Hepatic stellate cell (primary cell): ENCODE measurements at places on chromosomes 6 and 20.

DNA sequence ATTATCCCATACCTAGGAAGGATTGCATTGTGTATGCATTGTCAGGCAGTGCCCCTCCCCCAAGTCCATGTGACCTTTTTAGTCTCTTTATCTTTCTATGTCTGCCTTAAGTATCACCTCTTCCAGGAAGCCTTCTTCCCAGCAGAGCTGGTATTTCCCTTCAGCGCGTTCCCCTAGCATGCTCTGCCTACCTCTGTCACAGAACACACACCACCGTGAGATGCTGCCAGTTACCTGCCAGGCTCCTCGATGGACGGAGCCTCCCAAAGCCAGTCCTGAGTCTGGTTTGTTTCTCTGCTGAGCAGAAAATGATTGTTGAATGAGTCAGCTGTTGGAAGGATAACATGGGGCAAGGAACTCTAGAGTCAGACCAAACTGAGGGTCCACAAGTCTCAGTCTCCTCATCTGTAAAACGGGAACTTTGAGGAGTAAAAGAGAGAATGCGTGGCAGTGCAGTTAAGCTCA is 11.3 kb upstream of the ZNF335 start:
- no peak for DNase-seq

- peak; percentile 83 for DNase-seq
Measured at GRCh38 chr6:11353921-11354389, 121.5 kb upstream of the NEDD9 start.

DNA sequence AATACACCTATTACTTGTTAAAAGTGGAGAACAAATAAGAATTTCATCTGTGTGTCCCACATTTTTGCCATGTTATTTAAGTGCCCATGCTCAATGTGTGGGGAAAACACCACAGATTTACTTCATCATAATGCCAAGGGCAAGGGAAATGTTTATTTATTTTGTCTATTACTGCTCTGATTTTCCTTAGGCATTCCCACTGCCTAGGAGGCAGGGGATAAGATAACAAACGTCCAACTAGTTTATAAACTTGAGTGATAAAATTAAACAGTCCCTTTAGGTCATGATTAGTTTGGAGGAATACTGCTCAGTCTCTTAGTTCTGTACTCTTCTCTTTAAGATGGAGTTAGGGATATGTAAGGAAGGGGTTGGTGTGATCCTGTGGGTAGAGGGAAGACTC is 598.4 kb upstream of the MARCKS start:
- DNase-seq, result no peak

DNA sequence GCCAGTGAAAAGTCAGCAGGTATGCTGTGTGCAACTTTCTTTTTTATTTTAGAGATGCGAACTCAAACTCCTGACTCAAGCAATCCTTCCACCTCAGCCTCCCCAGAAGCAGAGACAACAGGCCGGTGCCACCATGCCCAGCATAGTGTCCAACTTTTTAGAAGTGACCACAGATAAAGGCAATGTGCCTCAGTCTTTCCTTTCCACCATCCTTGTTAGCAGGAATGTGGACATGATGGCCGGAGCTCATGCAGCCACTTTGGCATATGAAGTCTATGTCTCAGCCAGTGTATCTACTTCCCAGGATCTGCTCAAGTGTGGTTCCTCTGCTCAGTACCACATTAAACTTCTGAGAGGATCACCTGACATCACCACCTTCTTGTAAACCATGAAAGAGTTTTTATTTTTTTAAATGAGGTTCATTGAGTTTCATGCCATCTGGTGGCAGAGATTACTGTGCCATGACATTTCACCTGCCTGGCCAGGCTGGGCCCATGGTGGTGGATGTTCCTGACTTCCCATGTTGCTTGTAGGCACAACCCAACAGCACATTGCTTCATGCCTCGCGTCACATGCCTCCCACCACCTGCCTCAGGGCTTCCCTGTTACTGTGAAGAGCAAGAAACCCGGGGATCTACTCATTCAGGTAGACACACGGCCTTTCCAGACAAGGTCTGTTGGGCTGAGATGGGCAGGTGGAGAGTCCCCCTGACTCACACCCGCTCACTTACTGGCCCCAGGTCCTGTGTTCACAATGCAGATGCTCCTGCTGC is 216.5 kb downstream of the LY86 start:
- DNase-seq, result no peak

- DNase-seq, result no peak
Measured at GRCh38 chr6:47452899-47453298, 24.7 kb upstream of the CD2AP start.

GRCh38 chr6:37667050-37667814 is 30.5 kb downstream of the MDGA1 start:
- DNase-seq, result peak; percentile 46

- DNase-seq, result peak; percentile 92
Measured at GRCh38 chr6:5260661-5261544, at the start of the genes FARS2 and LYRM4. FARS2 (plus strand) TSS chr6:5261513. LYRM4 (minus strand) TSS chr6:5260950; CDS start chr6:5260733, 217 bp downstream.

DNA sequence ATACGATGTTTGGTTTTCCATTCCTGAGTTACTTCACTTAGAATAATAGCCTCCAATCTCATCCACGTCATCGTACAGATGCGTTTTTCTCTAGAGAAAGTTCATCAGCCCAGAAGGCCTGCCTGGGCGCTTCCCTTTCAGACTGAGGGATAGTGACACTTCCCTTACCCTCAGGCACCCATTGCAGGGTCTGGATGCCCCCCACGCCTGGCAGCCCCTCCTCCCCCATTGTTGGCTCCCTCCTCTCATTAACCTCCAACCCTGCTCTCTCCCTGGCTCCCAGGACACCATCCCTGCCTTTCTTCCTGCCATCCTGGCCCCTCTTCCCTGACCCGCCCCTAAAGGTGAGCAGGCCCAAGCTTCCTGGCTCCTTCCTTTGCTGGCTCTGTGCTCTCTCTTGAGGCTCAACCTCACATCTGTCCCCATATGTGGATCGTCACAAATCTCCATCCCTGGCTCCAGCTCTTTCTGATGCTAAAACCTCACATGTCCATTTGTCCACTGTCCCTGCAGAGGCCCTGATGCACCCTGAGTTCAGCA is 145.2 kb downstream of the SYCP2 start:
- no peak for DNase-seq

GRCh38 chr6:153872946-153873345 is 166.1 kb upstream of the OPRM1 start:
- no peak for DNase-seq

DNA sequence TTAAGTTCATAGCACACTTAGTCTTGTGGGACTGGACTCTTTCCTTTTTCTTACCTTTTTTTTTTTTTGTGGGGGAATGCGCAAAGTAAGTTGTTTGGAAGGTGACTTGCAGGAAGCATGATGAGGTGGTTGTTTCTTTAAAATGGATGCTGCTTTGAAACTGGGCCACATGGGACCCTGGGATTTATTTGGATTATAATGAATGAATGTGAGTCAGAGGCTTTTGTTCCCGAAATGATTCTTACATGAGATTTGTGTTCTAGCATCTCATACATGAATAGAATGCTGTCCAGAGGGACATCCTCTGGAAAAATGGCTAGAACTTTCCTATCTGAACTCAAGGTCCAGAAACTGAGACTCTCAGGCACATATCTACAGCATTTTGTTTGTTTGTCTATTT is 236.6 kb upstream of the RNF24 start:
- no peak for DNase-seq

- DNase-seq, result no peak
Measured at GRCh38 chr6:26273673-26274588, 91.1 kb upstream of the BTN3A2 start.

GRCh38 chr6:7542874-7543624 is 1.6 kb downstream of the DSP start:
- DNase-seq, result peak; percentile 78

DNA sequence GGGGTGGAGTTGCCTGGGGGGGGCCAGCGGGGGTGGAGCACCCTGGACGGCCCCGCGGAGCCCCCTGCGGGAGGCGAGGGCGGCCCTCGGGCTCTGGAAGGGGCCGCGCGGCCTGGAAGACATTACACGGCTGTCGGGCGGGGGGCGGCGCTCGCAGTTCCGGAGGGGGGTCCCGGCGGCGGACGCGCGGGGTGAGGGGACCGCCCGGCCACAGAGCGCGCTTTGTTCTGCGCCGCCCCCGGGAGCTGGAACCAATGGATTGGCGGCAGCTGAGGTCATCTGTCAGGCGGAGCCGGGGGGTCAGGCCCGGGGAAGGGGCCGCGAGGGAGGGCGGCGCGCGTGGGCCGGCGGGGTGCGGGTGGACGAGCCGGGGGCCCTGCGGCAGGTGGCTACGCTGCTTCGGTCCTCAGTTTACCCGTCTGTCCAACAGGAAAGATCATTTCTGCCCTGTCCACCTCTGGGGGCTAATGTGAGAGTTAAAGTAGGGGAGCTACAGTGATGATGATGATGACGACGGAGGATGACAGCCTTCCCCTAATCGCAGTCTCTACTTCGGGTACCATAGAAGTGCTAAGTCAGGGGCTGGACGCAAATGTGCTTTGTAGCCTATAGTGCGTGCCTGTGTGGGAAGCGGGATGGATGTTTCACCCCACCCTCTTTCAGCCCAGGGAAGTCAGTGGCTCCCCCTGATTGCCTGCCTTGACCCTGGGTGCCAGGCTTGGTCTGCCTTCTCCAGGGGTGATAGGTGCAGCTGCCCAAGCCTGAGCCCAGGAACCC is 10.4 kb downstream of the SRXN1 start:
- DNase-seq, result no peak

GRCh38 chr6:149218471-149218870 is 99.0 kb upstream of the TAB2 start:
- DNase-seq, result no peak

GRCh38 chr20:62953839-62954703 is 1.6 kb downstream of the SLC17A9 start:
- DNase-seq, result peak; percentile 90

GRCh38 chr6:25465941-25466340 is 186.1 kb upstream of the SCGN start:
- DNase-seq, result no peak

- DNase-seq, result no peak
Measured at GRCh38 chr6:169145991-169146501, 107.6 kb downstream of the THBS2 start.

DNA sequence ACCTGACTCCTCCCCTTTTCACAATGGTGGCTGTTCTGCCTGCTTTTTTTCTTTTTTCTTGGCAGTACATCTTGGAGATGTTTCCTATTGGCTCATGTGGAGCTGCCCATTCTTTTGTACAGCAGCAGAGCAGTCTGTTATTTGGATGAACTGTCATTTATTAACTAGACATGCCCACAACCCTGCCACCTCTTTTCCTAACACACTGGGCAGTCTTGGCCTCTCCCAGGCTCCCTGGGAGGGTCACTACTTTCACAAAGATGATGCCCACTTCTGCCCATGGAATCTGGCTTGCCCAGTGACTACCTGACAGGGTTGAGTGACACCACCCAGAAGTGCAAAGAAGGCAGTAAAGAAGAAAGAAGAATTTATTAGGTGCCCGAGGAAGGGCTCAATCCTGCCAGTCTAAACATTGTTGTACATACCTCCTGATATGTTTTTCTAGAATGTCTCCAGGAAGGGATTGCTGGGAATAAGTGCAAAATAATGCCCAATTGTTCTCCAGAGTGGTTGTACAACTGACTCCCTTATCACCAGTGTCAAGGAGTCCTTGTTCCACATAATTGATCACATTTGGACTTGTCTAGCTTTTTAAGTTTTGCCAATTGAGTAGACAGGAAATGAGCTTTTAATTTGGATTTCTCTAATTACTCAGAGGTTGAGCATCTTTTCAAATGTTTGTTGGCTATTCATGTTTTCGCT is 19.7 kb upstream of the SCRT2 start:
- no peak for DNase-seq

- no peak for DNase-seq
Measured at GRCh38 chr6:150099546-150099945, 30.6 kb upstream of the ULBP3 start.

DNA sequence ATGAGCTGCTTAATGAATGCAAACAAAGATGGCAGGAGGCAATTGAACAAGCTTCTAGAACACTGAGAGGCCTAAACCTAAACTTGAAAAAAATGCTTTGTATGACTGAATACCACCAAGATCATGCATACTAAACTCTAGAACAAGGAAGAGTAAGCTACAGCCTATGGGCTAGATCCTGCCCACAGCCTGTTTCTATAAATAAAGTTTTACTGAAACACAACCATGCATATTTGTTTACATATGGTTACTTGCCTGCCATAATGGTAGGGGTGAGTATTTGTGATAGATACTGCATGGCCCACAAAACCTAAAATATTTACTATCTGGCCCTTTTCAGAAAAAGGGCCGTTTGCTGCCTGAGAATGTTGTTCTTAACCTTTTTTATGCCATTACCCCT is 37.0 kb downstream of the ZFP64 start:
- no peak for DNase-seq

- no peak for DNase-seq
Measured at GRCh38 chr6:135002974-135003703, 51.5 kb downstream of the HBS1L start.

- DNase-seq, result no peak
Measured at GRCh38 chr20:63518946-63519667, 1.5 kb upstream of the PPDPF start.

DNA sequence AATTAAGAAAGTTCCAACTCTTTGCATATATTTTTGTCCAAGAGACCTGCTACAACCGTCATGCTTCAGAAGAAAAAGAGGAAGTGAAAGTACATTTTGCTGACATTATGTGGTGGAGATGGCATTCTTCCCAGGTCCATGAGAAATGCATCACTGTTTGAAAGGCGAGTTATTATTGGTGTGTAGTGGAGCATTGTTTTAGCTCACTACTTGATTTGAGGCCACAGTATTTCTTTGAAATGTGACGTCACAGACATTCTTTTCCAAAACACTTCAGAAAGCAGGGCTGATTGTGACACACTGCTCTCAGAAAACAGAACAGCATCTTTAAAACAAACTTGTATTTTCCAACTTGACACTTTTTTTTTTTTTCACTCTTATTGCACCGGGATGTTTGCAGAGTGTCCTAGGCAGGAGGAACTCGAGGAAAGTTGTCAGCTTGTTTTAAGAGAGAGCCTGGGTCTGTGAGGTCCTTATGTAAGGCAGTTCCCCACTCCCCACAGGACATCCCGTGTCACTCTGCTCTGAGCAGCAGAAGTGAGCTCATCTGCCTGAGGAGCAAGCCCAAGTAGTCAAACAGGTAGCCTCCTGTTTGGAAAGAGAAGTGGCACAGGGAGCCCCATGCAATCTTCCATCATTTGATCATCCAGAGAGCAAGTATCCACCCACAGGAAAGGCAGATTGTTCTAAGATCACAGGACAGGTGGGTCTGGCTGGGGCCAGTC is 1.1 kb downstream of the SPTLC3 start:
- peak; percentile 29 for DNase-seq

- no peak for DNase-seq
Measured at GRCh38 chr20:37389844-37390275, 43.9 kb downstream of the SRC start.

DNA sequence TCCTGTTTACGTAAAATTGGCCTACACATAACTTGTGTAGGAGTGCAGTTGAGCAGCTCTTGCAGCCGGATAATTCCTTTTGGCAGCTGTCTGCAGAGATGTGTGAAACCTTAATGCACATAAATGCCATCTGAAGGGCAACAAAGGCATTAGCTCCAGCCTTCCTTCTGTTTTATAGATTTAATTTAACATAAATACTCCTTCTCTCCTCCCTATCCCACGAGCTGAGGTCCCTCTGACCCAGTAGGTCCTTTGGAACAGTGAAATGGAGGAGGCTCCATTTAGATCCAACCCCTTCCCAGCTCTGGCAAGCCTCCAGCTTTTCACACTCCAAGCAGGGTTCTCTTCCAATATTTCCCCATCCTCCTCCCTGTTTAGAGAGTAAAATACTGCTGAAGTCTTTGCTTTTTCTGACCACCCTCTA is 6.5 kb downstream of the PLEKHG1 start:
- no peak for DNase-seq

GRCh38 chr6:166449036-166449435 is 66.3 kb upstream of the MPC1 start:
- no peak for DNase-seq
